Inflammatory macrophage treated with lipopolysaccharide for 4 hours (primary cell): ENCODE measurements at places on chromosomes 1 and 21.

DNA sequence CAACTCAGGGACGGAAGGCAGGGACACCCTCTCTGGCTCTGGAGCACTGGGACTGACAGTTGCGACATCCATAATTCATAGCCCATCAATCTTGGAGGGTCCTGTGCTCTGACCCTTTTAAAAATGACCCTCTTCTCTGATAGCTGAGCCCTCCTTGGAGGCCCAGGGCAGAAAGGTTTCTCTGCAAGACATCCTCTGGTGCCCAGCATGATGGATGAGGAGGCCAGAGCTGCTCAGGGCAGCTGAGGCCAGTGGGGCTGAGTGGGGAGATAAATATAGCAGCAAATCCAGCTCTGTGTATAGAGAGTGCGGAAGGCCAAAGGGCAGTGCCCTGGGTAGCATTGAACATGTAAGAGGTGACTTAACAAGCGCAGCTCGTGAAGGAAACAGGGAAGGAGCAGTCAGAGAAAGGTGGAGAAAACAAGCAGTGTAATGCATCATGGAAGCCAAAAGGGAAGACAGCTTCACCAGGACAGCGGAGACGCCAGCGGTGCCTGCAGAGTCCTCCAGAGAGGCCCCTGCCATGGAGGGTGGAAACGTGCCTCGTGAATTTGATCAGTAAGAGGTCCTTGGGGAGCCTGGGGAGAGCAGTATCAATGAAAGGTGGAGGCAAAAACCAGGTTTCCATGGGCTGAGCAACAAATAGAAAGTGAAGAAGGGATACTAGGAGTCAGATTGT is 50.4 kb upstream of the FMOD start:
- no peak for DNase-seq

GRCh38 chr1:191752342-191752741 is 405.9 kb upstream of the RGS18 start:
- no peak for DNase-seq

GRCh38 chr1:170168265-170168664 is 22.5 kb downstream of the NTMT2 start:
- DNase-seq, result no peak

- no peak for DNase-seq
Measured at GRCh38 chr1:103441342-103441741, 84.2 kb upstream of the RNPC3 start.

GRCh38 chr21:41429305-41429704 is 3.3 kb downstream of the MX1 start:
- no peak for DNase-seq

DNA sequence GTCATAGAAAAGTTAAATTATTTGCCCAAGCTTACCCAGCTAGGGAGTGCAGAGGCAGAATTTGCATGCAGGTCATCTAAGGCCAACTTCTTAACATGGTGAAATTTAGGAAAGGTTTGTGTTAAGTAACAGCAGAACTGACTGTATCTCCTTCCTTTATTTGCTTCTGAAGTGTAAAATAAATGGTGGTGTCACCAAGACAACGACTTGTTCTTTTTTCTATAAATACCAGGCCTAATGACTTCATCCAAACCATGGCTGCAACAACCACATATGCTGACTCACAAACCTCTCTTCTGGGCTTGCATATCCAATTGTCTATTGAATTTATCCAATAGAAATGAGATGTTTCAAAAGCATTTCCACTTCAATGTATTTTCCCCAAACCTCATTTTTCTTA is 19.1 kb downstream of the COL24A1 start:
- DNase-seq, result peak; percentile 97

GRCh38 chr1:187249196-187249595 is 420.4 kb downstream of the PLA2G4A start:
- no peak for DNase-seq

GRCh38 chr1:21447311-21447710 is 7.4 kb downstream of the NBPF3 start:
- no peak for DNase-seq

DNA sequence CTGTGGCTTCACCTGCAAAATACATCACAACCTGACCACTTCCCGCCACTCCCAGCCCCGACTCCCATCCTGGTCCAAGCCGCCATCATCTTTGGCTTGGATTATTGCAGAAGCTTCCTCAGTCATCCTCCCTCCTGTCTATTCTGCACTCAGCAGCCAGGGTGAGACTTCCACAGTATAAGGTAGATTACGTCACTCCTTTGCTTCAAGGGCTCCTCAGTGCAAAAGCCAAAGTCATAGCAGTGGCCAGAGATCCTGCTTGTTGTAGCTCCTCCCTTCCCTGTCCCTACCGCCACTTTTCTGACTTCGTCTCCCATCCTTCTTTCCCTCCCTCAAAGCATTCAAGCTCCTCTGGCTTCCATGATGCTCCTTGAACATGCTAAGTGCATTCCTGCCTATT is 152.8 kb downstream of the GRIK3 start:
- no peak for DNase-seq

DNA sequence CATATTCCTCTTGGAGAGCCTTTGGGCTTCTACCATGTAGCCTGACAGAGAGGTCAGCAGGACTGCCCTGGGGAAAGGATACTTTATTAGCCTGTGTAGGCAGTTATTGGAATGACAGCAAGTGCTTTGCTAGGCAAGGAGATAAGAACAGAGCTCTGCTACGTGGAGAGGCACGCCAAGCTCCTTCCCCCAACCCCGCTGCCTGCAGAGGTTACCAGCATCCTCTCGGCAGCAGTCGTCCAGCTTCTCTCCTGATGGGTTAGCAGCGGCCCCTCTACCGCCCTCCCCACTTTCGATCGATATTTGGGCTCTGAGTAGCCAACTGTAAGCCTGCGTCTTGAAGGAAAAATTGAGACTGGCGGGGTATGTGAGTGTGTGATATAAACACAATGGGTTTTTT is 122.3 kb downstream of the DHRS3 start:
- no peak for DNase-seq

- no peak for DNase-seq
Measured at GRCh38 chr1:156081917-156082308, 352 bp downstream of the MEX3A start.

DNA sequence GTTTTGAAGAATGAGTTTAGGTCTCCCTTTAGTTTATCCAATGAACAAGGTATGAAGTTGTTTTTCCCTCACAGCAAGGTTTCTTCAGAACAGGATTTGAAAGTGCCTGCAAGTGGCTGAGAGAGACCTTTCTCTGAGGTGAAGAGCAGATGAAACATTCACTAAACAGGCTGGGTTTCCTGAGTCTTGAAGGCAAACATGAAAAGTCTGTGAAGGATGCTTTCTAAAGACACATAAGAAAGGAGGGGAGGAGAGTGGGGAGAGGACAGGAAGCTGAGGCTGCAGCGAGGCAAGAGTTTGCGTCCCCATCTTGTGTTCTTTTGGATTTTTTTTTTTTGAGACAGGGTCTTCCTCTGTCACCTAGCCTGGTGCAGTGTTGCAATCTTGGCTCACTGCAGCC is 95.7 kb upstream of the SIM2 start:
- no peak for DNase-seq

GRCh38 chr1:44694863-44695478 is 20.5 kb downstream of the ARMH1 start:
- DNase-seq, result no peak

DNA sequence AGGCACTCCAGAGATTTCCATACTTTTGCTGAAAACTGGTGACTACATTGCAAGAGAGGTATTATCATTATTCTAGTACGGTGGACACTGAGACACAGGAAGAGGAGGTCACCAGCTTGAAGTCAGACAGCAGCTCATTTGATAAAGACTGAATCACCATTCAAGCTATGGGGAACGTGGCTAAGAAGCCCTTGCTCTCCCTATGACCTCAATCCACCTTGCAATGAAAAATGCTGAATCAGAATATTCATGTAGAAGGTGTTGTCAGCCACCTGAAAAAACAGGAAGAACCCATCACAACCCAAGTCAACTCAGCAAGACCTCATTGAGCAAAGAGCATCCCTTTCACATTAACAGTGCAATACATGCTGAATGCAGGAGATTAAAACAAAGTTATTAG is 59.0 kb upstream of the FGGY start:
- no peak for DNase-seq

- DNase-seq, result peak; percentile 43
Measured at GRCh38 chr1:205668951-205669340, 11.4 kb downstream of the SLC45A3 start.

GRCh38 chr1:220755309-220755708 is 7.2 kb downstream of the MTARC2 start:
- no peak for DNase-seq

DNA sequence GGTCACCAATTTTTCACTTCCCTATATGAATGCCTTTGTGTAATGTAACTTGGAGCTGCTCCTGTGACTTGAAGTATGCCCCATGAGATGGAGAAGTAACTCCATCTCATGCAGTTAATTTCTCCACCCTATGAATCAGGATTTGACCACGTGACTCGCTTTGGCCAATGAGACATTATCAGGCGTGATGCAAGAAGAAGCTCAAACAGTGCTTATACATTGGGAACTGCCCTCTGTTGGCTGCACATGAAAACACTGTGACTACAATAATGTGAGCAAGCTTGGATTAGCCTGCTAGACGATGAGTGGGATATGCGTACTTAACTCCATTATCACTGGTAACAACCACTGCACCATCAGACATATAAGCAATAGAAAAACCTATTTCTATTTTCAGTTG is 684.4 kb downstream of the PLA2G4A start:
- peak; percentile 2 for DNase-seq

GRCh38 chr1:185319139-185319475 is 2.1 kb upstream of the IVNS1ABP start:
- peak; percentile 64 for DNase-seq

GRCh38 chr1:112373806-112374205 is 22.2 kb upstream of the CTTNBP2NL start:
- DNase-seq, result no peak

GRCh38 chr1:97507863-97508262 is 413.0 kb downstream of the DPYD start:
- no peak for DNase-seq

GRCh38 chr1:186456729-186457255 is 4.1 kb downstream of the PDC start:
- DNase-seq, result no peak

GRCh38 chr1:172431721-172432192 is 11.3 kb downstream of the C1orf105 start:
- no peak for DNase-seq

DNA sequence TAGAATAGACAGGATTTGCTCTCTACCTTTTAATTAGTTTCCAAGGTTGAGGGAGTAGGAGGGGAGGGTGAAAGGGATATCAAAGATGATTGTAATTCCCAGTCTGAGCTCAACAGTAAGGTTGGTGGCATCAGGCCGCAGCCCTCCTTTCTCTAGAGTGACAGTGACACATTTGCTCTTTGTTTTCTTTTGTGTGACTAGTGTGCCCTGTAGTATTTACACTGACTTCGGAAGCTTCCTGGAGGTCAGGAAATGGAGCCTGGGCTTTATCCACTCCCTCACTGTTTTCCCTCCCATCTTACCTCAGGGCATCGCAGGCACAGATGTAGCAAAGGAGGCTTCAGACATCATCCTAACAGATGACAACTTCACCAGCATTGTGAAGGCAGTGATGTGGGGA is 44.7 kb upstream of the LAX1 start:
- no peak for DNase-seq

DNA sequence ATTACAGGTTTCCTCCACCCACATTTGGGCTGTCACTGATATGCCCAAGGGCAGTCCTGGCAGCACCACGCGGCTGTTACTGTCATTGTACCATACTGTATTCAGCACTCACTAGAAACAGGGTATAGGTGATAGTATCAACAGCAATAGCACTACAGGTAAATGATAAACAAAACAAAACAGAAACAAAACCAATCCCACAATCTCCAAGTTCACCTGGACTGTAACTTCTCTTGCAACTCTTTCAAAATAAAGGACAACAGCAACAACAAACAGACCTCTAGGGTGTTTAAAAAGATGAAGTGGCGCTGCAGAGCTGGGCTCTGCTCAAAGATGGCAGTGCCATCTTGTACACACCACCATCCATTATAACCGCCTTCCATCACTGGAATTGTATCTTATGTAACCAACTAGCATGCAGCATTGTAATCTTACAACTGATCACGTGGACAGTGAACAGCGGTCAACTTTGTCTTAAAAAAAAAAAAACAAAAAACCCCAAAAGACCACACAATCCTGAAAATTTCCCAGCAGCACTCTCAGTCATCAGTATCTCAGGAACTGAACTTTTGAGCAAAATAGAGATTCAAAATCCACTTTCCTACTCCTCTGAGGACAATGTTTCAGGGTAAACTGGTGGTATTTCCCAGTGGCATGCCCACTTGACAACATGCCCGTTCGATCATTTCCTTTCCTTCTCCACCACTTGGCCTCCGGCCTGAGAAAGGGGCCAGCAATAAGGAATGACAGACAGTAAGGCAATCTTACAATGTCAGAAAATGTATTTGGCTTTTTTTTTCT is 3.8 kb downstream of the IRF2BP2 start:
- peak; percentile 82 for DNase-seq

- no peak for DNase-seq
Measured at GRCh38 chr1:97070376-97070775, 348.8 kb downstream of the PTBP2 start.

GRCh38 chr1:194164755-194165154 is 978.3 kb upstream of the B3GALT2 start:
- no peak for DNase-seq

DNA sequence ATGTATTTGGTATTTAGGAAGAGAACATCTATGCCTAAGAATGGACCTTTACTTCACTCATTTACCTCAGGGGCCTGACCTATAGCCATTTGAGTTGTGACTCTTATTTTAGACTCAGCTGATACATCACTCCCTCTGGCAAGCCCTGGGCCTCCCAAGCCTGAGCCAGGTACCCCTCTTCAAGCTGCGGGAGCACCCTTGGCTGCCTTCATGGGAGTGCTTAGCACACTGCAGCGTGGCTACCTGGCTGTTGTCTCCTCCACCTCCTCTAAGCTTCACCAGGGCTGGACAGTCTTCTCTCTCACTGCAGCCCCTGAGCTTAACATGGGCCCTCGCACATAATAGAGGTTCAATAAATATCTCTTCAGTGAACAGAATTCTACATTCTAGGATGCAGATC is 23.5 kb upstream of the LHX4 start:
- DNase-seq, result no peak

GRCh38 chr1:178109348-178110143 is 15.6 kb downstream of the RASAL2 start:
- DNase-seq, result peak; percentile 53

DNA sequence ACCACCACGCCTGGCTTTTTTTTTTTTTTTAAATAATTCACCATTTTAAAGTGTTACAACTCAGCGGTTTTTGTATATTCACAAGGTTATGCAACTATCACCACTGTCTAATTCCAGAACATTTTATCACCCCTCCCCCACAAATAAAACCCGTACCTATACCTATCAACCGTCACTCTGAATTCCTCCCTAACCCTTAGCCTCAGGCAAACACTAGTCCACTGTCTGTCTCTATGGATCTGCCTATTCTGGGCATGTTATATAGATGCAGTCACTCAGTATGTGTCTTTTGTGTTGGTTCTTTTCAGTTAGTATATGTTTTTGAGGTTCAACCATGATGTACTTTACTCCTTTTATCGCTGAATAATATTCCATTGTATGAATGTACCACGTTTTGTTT is 19.3 kb upstream of the GRHL3 start:
- DNase-seq, result no peak

GRCh38 chr1:9573723-9574122 is 15.0 kb upstream of the TMEM201 start:
- peak; percentile 10 for DNase-seq
